IPS DF 6.9 (cell line): ENCODE measurements at places on chromosomes 3 and 15.

DNA sequence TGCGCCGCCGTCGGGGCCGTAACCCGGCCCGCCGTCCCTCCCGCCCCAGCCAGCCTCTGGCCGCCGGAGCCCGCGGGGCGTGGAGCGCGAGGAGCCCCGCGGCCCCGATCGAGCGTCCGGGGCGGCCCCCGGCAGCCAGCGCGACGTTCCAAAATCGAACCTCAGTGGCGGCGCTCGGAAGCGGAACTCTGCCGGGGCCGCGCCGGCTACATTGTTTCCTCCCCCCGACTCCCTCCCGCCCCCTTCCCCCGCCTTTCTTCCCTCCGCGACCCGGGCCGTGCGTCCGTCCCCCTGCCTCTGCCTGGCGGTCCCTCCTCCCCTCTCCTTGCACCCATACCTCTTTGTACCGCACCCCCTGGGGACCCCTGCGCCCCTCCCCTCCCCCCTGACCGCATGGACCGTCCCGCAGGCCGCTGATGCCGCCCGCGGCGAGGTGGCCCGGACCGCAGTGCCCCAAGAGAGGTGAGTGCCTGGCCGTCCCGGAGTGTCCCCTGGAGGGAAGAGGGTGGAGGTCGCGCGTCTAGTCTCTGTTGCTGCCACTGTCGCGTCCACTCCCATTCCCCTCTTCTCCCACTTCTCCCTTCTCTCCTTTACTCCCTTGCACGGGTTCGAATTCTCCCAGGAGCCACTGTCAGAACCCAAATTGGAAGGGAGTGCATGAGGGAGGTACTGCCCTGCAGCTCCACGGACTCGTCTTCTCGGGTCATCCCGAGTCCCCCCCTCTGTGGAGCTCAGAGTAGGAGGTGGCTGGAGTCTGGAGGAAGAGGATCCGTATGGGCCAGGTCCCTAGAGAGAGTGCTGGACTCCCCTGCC, 585 bp downstream of the CSK start:
- DNase-seq = no peak

DNA sequence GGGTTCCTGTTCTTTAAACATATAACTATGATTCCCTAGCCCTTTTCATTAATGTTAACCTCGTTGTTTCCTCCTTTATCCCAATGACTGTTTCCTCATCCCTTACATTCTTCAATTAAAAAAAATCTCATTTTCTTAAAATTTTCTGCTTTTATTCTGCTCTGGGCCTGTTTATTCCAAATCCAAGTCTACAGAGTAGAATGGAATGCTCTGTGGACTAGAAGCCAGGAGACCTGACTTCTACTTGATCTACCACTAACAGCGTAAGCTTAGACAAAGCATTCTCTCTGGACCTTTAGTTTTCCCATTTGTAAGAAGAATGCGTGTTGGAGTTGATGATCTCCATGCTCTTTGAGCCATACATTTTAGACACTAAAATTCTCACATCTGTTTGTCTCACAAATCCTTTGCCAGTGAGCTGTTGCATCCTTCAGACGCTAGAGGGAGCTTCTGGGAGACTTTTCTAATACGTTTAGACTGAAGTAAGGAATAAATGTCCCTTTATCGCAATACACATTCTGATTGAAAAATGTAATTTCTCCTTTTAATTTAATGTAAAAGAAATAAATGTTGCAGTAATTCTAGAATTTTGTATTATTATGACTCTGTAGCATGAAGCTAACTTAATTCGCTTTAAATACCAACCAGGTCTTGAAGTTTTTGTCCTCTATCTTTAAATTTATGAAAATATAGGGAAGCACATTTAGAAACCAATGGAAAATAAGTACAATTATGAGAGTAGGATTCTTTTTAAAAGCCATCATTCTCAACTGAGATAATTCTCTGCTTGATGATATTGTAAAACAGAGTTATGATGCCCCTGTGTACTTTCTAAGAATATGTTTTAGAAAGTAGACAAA, 21.7 kb upstream of the GMNC start:
- no peak for DNase-seq

- DNase-seq = no peak
These were observed 12.0 kb upstream of the TOPBP1 start for GRCh38 chr3:133673746-133674145.

DNA sequence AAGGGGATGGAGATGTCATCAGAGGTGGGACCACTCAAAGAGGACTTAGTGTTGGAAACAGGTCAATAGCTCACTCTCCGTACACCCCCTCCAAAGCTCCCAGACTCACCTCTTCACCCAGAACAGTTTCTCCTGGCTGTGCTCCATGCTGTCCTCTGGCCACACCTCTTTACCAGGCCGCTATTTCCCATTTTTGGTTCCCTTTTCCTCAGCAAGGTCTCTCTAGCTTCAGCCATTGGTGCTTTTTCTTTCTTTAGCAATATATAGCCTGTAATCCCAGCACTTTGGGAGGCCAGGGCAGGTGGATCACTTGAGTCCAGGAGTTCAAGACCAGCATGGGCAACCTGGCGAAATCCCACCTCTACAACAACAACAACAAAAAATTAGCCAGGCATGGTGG, 123.6 kb upstream of the SMAD3 start:
- DNase-seq = no peak

DNA sequence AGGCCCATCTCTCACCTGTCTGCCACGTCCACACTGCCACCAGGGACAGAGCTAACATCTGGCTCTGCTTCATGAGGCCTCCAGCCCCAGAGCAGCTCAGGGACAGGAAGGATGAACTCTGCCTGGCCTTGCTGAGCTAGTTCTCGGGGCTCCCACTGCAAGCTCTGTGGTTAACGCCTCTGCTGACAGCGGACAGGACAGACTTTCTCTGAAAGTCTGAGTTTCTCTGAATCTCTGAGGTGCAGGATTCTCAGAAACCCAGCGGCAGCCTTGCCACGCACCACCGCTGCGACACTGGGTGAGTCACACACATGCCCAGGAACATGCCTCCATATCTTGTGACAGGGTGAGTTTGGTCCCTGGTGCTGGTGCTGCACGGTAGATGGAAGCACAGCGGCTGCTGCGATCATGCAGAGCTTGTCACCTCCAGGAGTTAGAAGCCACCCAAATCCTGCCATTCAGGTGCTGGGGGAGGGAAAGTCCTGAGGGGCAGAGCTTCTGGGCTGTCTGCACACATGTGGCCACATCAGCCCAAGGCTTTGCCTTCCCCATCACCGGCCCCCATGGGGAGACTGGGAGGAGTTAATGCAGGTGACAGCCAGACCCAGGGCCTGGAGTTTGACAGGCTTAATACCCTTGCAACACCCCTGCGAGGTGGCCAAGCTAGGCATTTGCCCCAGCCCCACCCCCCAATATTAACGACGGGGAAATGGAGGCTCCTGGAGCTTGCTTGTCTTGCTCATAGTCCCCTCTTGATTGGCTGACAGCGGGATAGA, 267.0 kb downstream of the PLCL2 start:
- no peak for DNase-seq

GRCh38 chr15:70098461-70099166, 897 bp upstream of the TLE3 start:
- no peak for DNase-seq

- DNase-seq = no peak
These were observed 220.5 kb upstream of the SATB1 start for GRCh38 chr3:18645619-18646018.

- DNase-seq = no peak
These were observed 681 bp upstream of the IL17RE start for GRCh38 chr3:9901967-9902366.

DNA sequence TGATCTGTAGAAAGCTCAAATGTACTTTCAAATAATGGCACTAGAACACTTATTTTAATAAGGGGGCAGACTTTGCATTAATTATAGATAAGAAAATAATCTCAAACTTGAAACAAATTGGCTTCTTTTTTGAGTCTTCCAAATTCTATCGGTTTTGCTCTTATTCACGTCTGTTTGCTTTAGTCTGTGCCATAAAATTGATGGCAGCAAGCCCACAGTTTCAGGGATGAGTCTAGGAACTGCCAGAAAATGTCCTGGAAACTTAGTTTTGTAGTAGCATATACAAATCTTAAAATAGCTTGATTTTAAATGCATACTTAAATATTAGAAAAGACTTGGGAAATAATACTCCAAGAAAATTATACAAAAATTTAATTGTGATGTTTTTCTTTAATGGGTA, 39.7 kb downstream of the BCHE start:
- no peak for DNase-seq

DNA sequence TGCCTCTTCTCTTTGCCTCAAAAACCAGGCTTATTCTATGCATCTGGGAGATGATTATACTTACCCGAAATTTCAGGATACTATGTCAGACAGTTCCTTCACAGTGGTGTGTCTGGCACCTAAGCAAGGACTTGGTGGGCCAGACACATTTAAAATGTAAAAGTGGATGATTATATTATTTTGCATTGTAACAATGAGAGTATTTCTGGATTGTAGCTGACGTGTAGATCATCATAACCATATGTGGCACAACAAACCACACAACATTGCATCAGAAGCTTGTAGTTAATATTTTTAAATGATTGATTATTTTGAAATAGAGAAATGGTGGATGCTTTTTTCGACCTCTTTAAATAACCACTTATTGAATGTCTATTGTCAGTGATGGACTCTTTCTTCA, 109.0 kb downstream of the TIGIT start:
- no peak for DNase-seq

DNA sequence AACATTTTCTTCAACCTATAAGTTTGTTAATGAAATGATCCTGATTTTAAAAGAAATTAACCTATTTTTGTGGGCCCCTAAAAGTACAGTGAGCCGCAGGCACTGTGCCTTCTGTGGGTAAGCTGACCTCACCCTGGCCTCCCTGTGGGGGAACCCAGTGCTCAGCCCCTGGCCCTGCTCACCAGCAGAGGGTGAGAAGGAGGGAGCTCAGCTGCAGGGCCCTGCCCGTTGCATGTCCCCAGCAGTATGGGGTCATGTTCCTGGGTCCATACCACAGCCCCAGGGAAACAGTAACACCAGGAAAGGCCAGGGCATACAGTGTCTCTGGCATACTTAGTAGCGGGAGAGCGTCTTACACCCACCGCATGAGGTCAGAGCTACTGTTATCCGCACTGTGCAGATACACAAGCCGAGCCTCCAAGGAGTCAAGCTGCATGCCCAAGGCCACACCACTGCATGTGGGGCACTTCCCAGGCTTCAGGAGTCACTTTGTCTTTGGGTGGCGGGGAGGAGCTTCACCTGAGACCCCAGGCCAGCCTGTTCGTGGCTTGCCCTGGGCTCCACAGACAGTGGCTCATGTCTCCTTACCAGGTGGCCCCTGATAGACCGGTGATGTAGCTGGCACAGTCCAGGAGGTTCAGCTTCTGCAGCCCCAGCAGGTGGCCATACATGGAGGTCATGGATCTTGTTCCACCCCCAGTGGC, 22.6 kb upstream of the EHD4 start:
- no peak for DNase-seq

DNA sequence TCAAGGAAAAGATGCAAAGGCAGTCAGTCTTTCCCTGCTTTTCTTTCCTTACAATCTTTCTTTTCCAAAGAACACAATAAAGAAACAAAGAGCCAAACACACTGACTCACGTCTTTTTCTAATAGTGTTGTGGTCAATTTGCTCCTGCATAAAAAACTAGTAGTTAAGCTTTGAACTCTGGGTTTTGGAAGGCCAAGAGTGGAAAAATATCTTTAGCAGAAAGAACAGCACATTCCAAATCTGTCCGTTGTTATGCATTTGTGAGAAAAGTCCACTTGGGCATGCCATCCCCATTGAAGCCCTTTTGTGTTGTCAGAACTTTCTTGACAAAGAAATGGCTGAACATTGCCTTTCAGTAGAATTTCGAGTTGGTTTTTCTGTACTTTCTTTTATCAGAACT, 18.2 kb downstream of the COL8A1 start:
- no peak for DNase-seq

DNA sequence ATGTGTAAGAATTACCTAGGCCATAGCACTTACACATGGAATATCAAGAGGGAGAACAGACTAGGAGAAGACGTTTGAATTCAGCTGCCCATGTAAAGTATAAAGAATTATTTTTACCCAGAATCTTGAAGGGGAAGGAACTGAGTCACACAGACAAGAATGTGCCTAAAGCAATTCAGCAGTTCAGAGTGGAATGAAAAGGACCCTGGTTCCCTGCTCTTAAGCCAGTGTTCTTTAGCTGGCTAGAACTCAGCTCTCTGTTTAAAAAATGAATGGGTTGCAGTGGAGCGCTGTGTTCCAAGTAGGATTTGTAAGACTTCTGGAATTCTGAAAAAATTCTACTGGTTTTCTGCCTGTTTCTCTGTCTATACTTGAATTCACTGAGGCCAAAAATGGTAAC, 440.2 kb downstream of the LPP start:
- DNase-seq = no peak

DNA sequence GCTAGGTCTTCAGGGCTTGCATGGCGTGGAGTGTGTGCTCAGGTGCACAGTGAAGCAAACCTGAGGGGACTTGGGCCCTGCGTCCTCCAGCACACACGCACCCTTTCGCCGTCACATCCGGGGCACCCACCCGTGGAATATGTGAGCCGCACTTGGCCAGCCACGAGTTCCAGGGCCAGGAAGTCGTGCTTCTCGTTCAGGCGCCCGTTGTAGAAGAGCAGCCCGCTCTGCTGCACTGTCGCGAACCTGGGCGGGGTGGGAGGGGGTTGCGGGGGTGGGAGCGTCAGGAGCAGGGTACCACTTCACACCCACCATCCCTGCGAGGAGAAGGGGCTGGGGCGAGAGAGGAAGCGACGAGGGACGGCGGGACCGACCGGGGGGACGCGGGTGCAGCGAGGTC, 7.1 kb downstream of the CELSR3 start:
- no peak for DNase-seq

- no peak for DNase-seq
These were observed 154.2 kb downstream of the MECOM start for GRCh38 chr3:169509359-169509758.

DNA sequence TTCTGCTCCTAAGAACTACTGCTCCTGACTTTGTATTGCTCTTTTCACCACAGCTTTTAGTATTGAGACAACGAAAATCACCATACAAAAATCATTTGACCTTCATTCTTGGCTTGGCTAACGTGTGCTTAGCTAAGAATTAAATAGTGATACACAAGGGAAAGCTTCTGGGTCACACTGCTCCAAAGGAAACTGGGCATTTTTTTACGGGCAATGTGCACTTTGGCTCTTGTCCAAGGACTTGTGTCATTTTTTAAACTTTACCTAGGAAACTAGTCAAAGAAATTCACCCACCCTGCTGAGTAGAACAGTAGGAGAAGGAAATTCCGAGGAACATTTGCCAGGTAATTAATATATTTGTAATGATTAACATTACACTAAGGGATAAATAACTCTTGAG, 19.8 kb downstream of the WDR72 start:
- DNase-seq = no peak

GRCh38 chr3:33372218-33373081, 67.8 kb downstream of the UBP1 start:
- no peak for DNase-seq

GRCh38 chr3:138125548-138126221, 6.5 kb downstream of the A4GNT start:
- DNase-seq = no peak

DNA sequence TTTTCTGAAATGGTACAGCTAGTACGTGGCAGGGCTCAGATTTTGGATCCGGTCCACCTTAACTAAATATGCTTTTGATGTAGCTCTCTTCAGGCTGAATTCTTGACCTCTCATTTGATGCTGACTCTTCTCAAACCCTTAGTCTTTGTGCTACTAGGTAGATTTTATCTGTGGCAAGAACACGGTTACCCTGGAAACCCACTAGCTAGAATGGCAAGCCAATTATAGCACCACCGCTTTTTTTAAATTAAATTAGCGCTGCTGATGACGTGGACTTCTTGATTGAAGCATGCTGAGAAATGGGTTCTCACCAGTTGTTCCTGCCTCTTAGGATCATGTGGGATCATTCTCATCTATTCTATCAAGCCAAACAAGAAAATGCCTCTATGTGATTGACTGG, 421.5 kb downstream of the LPP start:
- no peak for DNase-seq

- no peak for DNase-seq
These were observed 138.8 kb upstream of the PLXND1 start for GRCh38 chr3:129745253-129745652.
